Cerebellum (tissue), 4 donors: ENCODE measurements at places on chromosomes 16 and 17. TPM values are rescaled to one million over a fixed set of nuclear protein-coding genes. Genes with fewer than 3 reads are reported as not detected.
A peak's percentile ranks its signal among the peaks of the same experiment; 100 is the strongest.

Gene GSG1L2
- total RNA-seq, result not detected

GRCh38 chr16:80503107-80503506 is 37.7 kb upstream of the DYNLRB2 start:
- no peak for DNase-seq

Gene CRYM
- 5.9 TPM for total RNA-seq

Gene MARVELD3
- total RNA-seq, result 1.2 TPM

Gene KRTAP9-4
- total RNA-seq, result not detected

Gene ASPHD1
- 5.0 TPM for total RNA-seq

DNA sequence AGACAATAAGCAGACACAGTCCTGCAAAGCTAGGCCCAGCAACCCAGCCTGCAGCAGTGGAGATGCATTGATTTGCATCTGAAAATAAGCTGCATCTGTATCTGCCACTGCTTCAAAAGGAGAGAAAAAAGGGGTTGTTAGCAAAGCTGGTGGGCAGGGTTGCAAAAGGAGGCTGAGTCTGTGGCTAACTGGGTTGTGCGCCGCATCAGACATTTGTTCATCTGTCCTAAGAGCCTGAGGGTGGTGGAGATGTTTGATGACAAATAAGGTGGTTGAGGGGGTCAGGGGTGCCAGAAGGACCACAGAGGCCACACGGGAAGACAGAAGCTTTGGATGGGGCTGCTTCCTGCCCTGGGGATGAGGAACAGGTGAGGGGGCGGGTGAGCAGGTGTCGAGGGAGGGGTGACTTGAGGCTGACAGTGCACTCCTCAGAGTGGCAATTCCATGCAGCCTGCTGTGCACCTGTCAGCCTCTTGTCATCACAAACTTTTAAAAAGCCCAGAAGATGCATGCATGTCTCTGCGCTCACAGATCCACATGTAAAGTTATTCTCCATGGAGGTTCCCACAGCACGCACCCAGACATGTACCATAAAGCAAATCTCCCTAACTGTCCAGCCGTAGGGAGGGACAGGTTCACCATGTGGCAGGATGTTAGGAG is 35.4 kb downstream of the WSB1 start:
- DNase-seq, result no peak

Gene CHD9NB
- 0.73 TPM for total RNA-seq

DNA sequence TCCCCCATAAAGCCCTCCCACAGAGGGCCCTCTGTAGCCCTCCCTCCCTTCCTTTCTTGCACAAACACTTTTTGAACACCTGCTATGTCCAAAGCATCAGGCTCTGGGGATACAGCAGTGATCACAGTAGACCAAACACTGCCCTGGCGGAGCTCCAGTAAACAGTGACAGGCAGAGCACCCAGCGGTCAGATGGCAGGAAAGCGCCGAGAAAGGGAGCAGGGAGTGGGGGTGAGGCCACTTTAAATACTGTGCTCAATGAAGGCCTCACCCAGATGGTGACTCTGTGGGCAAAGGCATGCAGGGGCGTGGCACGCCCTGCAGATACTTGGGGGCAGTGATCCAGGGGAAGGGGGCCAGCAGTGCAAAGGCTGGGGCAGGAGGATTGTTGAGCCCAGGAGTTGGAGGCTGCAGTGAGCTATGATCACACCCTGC is 7.6 kb downstream of the PRR29 start:
- no peak for DNase-seq

DNA sequence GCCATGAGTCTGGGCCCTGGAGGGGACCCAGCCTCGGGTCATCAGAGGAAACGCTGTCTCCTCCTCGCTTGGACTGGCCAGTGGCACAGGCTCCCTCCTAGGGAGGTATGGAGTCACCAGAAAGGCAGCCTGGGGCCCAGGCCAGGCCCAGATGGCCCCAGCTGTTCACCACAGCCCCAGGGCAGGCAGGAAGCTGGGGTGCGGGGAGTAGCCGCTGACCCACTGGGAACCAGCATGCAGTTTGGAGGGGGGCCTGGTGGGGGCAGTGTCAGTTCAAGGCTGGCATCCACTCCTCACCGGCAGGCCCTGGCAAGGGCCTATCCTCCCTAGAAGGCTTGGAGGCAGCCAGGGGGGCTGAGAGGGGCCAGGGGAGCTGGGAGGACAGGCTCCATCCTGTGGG is 48.8 kb downstream of the SDK2 start:
- DNase-seq, result no peak

Gene ABI3
- 1.00 TPM for total RNA-seq

DNA sequence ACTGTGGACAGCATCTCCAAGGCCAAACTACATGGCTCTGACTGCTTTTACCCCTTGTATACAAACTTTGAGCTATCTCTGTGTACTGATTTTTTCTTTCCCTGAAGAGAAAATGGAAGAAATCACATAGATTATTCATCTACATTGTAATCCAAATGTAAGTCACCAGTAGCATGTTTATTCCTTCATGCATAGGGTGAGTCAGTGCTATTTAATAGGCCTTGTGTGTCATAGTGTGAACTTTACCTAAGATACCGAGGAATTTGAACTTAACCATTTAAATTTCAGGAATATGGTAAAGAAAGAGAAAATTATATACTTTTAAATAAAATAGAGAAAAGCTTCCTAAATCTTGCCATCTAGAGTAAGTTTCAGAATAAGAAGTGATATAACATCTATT is 16.5 kb downstream of the PHKB start:
- DNase-seq, result no peak

Gene CHST5
- total RNA-seq, result 0.45 TPM

Gene OR1A1
- not detected for total RNA-seq

DNA sequence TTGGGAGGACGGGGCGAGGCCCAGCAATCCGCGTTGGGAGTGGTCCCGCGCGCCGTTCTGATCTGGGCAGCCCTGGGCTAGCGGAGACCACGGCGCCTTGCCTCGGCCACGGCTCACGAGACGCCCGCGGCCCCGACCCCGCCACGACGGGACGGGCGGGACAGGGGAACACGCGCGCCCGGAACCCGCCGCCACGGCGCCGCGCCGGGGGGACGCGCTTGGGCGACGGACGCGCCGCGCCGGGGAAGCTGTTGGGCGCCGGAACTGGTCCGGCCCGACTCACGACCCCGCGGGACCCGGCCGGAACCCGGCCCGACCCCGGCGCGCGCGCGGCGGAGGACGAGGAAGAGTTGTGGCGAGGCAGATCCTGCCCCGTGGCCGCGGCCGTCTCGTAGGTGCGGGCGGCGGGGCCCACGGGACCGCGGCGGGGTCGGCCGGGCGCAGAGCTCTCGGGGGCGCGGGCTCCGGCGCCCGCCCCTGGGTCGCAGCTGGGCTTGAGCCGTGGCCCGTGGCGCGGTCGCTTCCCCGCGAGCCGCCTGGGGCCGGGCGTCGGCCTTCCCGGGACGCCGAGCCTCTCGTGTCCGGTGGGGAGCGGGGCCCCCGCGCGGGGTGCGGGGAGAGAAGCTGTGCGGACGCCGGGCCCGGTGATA is at the start of gene ACSF3:
TSS of gene ACSF3 (plus strand) at position 251 of the 650 bp plus-strand sequence. CDS start 6,830 bp downstream, outside the sequence.
- DNase-seq, result peak; percentile 74

DNA sequence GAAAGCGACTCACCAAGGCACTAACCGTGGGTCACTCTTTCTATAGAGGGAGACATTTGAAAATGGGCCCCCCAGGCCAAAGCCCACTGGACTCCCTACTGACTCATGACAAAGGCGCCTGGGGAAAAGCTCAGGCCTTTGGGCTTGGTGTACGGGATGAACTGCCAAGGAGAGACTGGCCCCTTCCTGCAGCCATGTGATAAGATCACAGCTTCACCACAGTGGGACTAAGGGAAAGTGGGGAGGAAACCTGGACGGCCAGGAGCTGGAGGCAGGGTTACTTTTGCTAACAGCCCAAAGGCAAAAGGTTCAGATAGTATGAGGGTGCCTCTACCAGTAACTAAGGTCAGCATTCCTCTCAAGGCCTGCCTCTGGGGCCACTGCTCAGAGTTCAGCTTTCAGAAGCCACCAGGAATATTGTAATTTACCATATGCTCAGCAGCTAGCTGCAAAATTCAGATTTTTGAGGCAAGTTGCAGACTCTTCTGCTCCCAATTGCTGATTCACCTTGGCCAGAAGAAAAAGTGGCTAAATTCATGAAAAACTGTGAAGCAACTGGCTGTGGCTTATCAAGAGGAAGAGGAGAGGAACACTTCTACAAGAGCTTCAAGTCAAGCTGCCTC is 37.1 kb upstream of the SLC25A19 start:
- DNase-seq, result no peak

GRCh38 chr17:51869387-51869786 is 289.1 kb downstream of the CA10 start:
- DNase-seq, result no peak

DNA sequence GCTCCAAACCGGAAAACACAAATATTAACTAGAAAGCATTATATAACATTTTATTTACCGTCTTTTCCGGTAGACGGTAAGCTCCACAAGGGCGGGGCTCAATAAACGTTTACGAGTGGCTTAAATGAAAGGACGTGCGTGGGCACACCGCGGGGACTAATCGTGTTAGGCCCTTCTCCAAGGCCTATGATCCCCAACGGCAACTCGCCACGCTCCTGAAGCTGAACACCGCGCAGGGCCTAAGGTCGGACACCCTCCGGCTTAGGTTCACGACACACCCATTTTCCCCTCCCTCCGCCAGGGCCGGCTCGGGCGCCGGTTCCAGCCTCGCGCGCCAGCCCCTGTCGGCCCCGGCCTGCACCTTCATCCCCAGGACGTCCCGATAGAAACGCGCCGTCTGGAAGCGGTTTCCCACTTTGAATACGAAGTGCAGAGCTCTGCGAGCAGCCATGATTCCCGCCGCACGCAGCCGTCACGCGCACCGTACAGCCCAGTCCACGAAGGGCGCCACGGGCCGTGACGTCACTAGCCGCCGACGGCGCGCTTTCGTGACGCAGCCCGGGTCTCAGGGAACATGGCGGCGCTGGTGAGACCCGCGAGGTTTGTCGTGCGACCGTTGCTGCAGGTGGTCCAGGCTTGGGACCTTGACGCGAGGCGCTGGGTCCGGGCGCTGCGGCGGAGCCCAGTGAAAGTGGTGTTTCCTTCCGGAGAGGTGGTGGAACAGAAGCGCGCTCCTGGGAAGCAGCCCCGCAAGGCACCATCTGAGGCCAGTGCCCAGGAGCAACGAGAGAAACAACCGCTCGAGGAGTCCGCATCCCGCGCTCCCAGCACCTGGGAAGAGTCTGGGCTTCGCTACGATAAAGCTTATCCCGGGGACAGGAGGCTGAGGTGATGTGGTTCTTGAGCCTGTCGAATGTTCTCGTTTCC is at the start of the genes GLOD4 and MRM3:
TSS of gene GLOD4 (minus strand) at position 476 of the 927 bp plus-strand sequence. CDS start at position 451, 25 bp downstream.
TSS of gene MRM3 (plus strand) at position 549 of the 927 bp plus-strand sequence. CDS start at position 575, 26 bp downstream.
- DNase-seq, result peak; percentile 94

- DNase-seq, result no peak
Observed at GRCh38 chr16:4743226-4743878, 9.0 kb downstream of the DNAAF8 start.

Gene SLC16A13
- total RNA-seq, result 1.4 TPM

- no peak for DNase-seq
Observed at GRCh38 chr17:2331303-2331702, 5.0 kb downstream of the TSR1 start.
